HFFc6 (cell line): ENCODE measurements at places on chromosomes 2 and 18.

DNA sequence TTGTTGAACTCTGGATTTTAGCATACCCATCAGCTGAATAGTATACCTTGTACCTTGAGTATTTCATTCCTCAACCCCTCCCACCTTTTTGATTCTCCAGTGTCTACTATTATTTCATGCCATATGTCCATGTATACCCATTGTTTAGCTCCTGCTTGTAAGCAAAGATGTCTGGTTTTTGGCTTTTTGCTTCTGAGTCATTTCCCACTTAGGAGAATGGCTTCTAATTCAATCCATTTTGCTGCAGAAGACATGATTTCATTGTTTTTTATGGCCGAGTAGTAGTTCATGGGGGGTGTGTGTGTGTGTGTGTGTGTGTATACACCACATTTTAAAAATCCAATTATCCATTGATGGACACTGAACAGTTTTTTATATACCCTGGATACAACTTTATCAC, 24.3 kb upstream of the MOCOS start:
- no peaks in the 10 kb centered on the region; the same call in 1 of the 2 replicates for H3K27me3 ChIP-seq
- H3K4me3 ChIP-seq = no peak overlapping the region
- H3K36me3 ChIP-seq = peaks cover 53% of the 10 kb centered on the region
- H3K27ac ChIP-seq = no peak overlapping the region

GRCh38 chr2:120986898-120987650, 251.4 kb downstream of the GLI2 start:
- no peaks in the 10 kb centered on the region for H3K4me1 ChIP-seq
- no peak overlapping the region; the same call in 1 of the 2 replicates for H3K27ac ChIP-seq
- peaks cover 6% of the 10 kb centered on the region for H3K27me3 ChIP-seq

GRCh38 chr2:135840601-135841000, 3.6 kb upstream of the LCT start:
- H3K4me3 ChIP-seq = peak overlapping the region; percentile 84
- H3K27me3 ChIP-seq = no peaks in the 10 kb centered on the region; the same call in 1 of the 2 replicates
- H3K4me1 ChIP-seq = peaks cover 32% of the 10 kb centered on the region

DNA sequence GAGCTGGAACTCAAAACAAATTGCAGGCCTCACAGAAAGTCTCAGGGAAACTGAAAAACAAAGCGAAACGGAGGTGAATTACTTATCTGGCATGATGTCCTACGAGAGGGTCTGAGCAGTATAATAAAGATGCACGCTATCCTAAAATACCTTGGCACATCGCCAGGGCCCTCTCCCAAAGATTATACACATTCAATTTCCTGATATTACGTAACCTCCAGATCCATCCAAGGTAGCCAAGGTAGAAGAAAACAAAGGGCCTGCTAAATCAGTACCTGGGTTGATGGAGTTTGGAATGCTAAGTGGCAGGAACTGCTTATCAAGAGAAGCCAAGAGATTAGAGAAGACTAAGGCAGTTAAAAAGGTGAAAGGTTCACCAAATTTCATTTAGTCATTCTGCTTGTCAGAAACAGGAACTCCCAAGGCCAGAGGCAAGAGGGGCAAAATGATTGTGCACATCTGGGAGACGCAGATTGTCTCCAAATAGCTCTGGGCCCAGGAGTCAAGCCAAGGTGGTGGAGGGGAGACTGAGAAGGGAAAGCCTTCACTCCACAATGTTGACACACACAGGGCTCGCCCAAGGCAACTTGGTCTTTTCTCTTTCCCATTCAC, 236.8 kb upstream of the ATP5MC3 start:
- DNase-seq = no peak
- H3K27me3 ChIP-seq = no peaks in the 10 kb centered on the region; the same call in 1 of the 2 replicates
- H3K36me3 ChIP-seq = no peaks in the 10 kb centered on the region
- no peak overlapping the region for H3K4me3 ChIP-seq
- H3K27ac ChIP-seq = no peak overlapping the region

- H3K27ac ChIP-seq = peak overlapping the region; percentile 93
- peaks cover 2% of the 10 kb centered on the region; the same call in 1 of the 2 replicates for H3K27me3 ChIP-seq
- H3K36me3 ChIP-seq = peaks cover 41% of the 10 kb centered on the region
- H3K4me1 ChIP-seq = peaks cover 49% of the 10 kb centered on the region
- DNase-seq = no peak
Measured at GRCh38 chr2:177261116-177262060, 3.1 kb downstream of the NFE2L2 start.

DNA sequence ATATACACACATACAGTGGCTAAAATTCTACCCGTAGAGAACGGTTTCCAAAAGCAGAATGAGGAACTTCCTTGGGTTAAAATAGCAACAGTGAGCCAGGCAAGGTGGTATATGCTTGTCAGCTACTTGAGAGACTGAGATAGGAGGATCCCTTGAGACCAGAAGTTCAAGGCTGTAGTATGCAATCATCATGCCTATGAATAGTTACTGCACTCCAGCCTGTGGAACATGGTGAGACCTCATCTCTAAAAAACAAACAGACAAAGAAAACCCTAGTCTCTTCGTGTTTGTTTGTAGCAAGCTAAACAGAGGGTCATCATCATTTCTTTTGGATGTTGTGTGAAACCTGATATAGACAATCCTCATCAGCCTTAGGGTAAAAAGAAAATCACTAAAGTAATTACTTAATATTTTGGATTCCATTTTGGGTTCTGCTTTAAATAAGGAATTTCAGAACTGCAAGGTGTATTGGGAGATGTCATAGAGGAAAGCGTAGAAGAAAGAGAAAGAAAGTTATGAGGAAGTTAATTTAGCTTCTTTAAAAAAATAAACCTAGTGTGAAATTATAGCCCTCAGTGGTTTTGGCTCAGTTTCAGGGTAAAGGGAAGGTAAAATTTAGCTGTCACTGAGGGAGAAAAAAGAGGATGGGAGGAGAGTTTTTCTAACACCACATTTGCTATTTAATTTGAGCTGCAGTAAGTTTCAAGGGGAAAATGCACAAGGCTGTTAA, 46.5 kb downstream of the PLEK start:
- peaks cover 24% of the 10 kb centered on the region for H3K27me3 ChIP-seq
- no peak overlapping the region for H3K27ac ChIP-seq
- peaks cover 4% of the 10 kb centered on the region; the same call in 1 of the 2 replicates for H3K36me3 ChIP-seq

DNA sequence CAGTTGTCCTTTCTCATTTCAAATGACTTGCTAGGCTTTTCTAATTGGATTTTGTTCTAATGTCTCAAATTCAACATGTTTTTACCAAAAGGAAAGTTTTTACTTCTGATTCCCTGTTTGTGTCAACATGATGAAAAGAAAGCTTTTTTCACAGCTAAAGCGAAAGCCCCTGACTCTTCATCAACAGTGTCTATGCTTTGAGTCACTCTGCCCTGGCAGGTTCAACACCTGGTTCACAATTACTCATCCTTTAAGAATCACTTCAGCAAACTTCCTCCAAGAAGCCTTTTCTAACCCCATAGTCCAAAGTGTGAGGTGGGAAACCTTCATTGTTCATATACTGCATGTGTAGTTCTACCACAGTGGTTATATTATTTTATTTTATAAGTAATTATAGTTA, 7.6 kb upstream of the DSG2 start:
- H3K27me3 ChIP-seq = no peaks in the 10 kb centered on the region; the same call in 1 of the 2 replicates
- no peaks in the 10 kb centered on the region for H3K4me1 ChIP-seq
- no peaks in the 10 kb centered on the region; the same call in 1 of the 2 replicates for H3K36me3 ChIP-seq
- no peak overlapping the region for H3K4me3 ChIP-seq
- no peak for DNase-seq
- no peak overlapping the region for H3K27ac ChIP-seq

GRCh38 chr2:5980450-5981190, 288.4 kb downstream of the SOX11 start:
- H3K4me1 ChIP-seq = no peaks in the 10 kb centered on the region
- H3K27me3 ChIP-seq = no peaks in the 10 kb centered on the region
- H3K4me3 ChIP-seq = no peak overlapping the region
- H3K27ac ChIP-seq = no peak overlapping the region

DNA sequence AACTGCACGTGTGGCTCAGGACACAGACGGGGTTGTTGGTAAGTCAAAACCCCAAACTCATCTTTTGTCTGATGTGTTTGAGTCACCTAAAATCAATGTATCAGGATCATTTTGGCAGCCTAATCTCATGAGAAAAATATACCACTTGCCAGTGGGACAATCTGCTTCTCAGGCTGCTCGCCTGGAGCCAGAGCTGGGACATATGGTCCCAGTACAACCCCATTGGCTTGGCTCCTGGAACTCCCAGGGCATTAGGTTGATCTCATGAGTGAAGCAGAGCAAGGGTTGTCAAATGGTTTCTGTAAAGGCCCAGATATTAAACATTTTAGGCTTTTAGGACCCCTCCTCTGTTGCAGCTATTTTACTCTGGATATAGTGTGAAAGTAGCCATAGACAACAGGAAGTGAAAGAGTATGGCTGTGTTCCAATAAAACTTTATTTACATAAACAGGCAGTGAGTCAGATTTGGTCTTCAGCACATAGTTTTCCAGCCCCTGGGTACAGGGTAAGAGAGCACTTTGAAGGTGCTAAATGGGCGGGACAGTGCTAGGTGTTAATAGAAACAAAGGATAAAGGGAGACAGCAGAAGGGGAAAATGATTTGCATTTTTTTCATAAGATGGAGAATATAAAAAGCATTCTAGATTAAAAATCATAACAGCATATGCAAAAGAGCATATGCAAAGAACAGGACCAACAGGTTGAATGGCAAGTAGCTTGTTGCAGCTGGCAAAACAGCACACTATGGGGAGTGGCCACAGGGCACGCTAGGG, 290.8 kb downstream of the KCNS3 start:
- H3K27ac ChIP-seq = no peak overlapping the region
- DNase-seq = no peak
